ENCODE measurements at places on chromosomes 3 and 15.
A peak's percentile ranks its signal among the peaks of the same experiment; 100 is the strongest.

GRCh38 chr3:114627770-114628169, 333.9 kb downstream of the TIGIT start:
- DNase-seq = no peak

DNA sequence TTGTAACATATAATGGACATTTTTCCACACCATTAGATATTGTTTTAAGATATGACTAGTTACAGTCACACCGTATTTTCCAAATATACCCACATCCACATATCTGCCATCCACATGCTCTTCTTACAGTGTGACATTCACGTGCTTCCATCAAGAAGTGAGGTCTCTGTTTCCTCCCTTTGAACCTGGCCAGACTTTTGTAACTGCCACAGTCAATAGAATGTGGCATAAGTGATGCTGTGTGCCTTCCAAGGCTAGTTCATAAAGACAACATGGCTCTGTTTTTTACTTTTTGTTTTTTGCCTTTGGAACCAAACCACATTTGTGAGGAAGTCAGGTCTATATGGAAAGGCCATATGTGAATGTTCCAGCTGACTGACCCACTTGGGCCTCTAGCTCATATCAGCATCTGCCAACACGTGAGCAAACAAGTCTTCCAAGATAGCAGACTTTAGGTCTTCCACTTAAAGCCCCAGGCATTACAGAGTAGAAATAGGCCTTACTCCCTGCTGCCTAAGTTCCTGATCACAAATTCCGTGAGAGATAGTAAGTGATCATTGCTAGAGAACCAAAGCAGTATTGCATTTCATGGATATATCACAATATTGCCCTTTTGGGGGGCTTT, 27.1 kb downstream of the EIF1B start:
- DNase-seq = no peak

DNA sequence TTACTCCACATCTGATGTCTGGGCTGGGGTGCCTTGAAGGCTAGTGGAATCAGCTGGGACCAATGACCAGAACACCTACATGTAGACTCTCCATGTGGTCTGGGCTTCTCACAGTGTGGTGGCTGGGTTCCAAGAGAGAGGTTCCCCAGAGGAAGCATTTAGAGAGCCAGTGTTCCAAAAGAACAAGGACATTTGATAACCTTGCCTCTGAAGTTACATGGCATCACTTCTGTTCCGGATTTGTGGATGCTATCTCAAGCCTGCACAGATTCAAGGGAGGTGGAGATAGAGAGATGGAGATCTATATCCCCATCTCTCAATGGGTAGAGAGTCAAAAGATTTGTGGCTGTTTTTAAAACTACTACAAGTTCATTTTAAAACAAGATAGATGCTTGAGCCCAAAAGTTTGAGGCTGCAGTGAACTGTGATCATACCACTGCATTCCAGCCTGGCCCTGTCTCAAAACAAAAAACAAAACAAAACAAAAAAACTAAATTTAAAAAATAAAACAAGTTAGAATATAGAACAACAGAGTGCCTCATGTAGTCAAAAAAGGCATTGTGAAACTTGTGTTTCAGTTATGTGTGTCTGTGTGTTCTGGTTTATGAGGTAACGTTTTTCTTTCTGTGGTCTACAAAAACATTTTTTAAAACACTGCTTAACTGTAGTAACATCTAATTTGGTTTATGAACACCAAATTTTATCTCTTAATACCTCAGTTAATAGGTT, 44.8 kb downstream of the PDE8A start:
- DNase-seq = no peak

- DNase-seq = no peak
Measured at GRCh38 chr3:133514418-133514817, 59.1 kb upstream of the CDV3 start.

GRCh38 chr3:72957297-72957696, 39.3 kb upstream of the PPP4R2 start:
- DNase-seq = no peak

DNA sequence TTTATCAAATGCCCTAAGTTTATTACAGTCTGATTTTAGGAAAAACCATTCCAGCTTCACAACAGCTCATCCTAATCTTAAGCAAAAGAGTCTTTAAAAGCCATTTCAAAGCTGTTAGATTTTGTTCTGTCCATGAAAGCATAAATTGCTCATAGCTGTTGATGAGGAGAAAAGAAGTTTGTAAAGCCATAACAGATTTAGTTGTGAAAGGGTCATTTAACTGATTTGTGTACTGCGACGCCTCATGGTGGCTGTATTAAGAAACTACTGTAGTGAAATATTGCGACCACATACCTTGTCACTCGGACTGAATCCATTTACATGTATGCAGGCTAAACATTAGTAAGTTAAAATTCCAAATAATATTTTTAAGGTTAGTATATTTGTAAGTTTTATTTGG, 20.9 kb downstream of the BBX start:
- DNase-seq = no peak

- DNase-seq = no peak
Measured at GRCh38 chr3:184496933-184497332, 64.7 kb upstream of the EPHB3 start.

- no peak for DNase-seq
Measured at GRCh38 chr3:99066863-99067262, 165.4 kb upstream of the DCBLD2 start.

- no peak for DNase-seq
Measured at GRCh38 chr3:23667536-23668429, 138.0 kb upstream of the UBE2E1 start.

- no peak for DNase-seq
Measured at GRCh38 chr3:16335772-16336645, 71.0 kb downstream of the OXNAD1 start.

DNA sequence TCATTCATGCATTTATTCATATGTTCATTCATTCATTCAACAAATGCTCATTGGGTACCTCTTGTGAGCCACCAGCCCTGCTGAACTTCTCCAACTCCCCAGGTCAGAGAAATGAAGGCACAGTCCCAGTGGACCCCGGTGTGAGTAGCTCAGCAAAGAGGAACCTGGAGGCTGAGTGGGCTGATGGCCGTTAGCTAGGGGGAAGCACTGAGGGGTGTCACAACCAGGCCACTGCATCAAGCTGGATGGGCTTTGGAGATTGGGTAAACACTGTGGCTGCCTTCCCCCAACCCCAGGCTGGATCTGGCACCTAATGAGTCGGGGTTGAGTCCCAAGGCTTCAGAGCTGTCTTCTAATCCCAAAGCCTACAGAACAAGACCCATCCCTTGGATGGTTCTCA, 12.1 kb upstream of the ALAS1 start:
- no peak for DNase-seq

- DNase-seq = no peak
Measured at GRCh38 chr15:68493629-68494028, 61.7 kb upstream of the ITGA11 start.

- DNase-seq = no peak
Measured at GRCh38 chr3:9213019-9213634, 36.3 kb downstream of the SRGAP3 start.

- DNase-seq = no peak
Measured at GRCh38 chr3:182490596-182491491, 302.5 kb upstream of the ATP11B start.

DNA sequence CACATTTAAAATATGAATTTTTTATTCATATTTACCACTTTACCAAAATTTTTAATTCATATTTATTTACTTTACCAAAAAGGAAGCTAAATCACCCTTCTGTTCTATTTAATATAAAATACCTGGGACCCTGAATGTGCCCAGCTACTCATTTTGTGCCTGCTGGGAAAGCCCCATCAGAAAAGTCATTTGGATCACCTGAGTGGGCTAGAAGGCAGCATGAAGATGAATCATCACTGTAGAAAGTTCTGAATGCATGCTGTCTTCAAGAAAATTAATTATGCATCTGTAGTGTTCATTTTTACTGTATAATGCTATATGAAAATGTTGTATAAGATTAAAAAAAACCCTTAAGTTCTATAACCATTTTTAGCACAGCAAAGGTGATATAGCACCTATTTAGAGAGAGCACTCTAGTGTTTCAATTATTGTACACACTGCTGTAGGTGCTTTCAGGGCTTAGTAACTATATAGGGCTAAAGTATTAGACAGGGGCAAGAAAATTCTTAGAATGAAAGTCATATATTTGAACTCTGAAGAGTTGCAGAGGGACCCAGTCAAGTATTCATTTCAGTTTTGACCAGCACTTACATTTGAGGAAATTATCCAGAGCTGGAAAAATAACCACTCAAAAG, 175.1 kb downstream of the NFKBIZ start:
- DNase-seq = no peak

- no peak for DNase-seq
Measured at GRCh38 chr3:18747383-18747782, 322.2 kb upstream of the SATB1 start.

GRCh38 chr3:153028381-153028780, 133.6 kb upstream of the RAP2B start:
- no peak for DNase-seq

- no peak for DNase-seq
Measured at GRCh38 chr3:17730318-17730967, 12.0 kb downstream of the TBC1D5 start.

DNA sequence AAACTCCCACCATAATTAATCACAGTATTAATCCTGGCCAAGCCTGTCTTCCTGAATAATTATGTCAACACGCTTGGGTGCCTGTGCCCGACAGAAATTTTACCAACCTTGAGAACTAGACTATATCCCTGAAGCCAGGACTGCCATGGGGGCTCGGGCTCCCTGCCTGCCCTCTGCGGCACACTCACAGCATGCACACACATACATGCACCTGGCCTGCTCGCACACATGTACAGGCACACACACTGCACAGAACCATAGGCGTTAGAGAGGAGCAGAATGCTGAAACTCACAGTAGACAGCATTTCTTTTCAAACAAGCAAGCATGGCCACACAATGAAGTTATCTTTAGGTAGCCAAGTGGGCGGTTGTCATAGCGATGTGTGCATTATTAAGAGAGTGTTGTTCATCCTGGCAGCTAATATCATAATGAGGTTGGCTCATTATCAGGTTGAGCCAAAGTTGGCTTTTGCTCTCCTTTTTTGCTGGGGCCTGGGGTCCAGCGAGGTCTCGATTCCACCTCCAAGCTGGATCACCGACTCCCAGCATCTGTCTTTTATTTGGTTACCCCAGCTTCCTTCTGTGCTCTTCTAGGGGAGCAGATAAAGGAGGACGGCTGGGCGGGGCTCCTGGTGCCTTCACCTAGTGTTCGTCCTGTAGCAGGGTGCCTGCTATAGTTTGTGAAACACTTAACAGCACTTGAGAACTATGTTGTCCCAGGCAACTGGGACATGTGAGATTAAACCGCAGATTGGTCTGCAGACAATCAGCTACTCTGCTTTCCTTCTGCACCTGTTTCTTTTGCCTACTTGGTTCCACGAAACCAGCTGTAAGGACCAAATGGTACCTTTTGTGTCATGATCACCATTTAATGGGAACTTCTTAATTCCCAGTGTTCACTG, 91.4 kb downstream of the ZNF621 start:
- DNase-seq = no peak

DNA sequence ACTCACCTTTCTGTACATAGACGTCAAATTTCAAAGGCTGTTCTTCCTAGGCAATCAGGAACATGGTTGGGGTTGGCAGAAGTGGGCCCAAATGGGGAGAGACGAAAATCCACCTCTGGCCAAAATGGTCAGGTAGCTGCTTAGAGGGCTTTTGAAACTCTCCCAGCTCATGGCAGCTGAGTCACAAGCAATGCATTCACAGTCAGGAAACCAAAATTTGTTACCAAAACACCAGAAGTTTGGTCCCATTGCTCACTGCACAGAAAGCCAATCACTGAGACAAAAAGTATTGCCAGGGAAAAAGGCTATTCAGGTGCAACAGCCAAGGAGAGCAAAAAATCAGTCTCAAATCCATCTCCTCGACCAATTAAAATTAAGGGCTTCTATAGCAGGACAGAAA, 539.6 kb upstream of the CCDC54 start:
- no peak for DNase-seq

GRCh38 chr15:70356919-70357318, 259.2 kb upstream of the TLE3 start:
- no peak for DNase-seq

- DNase-seq = no peak
Measured at GRCh38 chr3:194604837-194605236, 28.4 kb downstream of the TMEM44 start.

GRCh38 chr3:124565013-124565412, 165.2 kb upstream of the UMPS start:
- no peak for DNase-seq

DNA sequence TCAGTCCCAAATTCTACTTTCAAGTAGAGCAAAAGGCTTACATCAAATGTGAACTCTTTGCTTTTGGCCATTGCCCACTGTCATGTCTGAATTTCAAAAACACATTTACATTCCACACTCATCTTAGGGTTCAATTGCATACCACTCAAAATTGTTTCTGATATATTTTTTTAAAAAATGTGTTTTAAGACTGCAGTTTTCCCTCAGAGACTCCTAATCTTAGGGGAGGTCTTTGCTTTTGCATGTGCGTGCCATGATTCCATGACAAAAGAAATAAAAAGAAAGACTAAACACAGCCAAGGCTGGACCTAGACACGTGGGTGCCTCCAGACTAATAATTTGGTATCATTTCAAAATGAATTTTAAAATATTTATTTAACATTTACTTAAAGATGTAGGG, 396.8 kb upstream of the RASGRP1 start:
- no peak for DNase-seq

GRCh38 chr3:188553569-188553968, 399.6 kb downstream of the LPP start:
- peak; percentile 1 for DNase-seq

GRCh38 chr3:155747946-155748290, 3.0 kb upstream of the PLCH1 start:
- DNase-seq = no peak

GRCh38 chr3:194339840-194340239, 11.3 kb downstream of the CPN2 start:
- no peak for DNase-seq

GRCh38 chr3:189830401-189830800, 199.2 kb downstream of the TP63 start:
- no peak for DNase-seq

GRCh38 chr3:33839283-33839682, 40.9 kb downstream of the PDCD6IP start:
- no peak for DNase-seq

- DNase-seq = peak; percentile 47
Measured at GRCh38 chr15:40873694-40874561, at the start of gene RHOV. RHOV (minus strand) TSS chr15:40874234; CDS start chr15:40874139, 95 bp downstream.

GRCh38 chr3:120767106-120767505, 24.6 kb downstream of the GTF2E1 start:
- DNase-seq = no peak

GRCh38 chr3:94070341-94070911, 7.6 kb downstream of the NSUN3 start:
- no peak for DNase-seq

GRCh38 chr15:42608110-42608531, 32.7 kb downstream of the STARD9 start:
- DNase-seq = no peak

DNA sequence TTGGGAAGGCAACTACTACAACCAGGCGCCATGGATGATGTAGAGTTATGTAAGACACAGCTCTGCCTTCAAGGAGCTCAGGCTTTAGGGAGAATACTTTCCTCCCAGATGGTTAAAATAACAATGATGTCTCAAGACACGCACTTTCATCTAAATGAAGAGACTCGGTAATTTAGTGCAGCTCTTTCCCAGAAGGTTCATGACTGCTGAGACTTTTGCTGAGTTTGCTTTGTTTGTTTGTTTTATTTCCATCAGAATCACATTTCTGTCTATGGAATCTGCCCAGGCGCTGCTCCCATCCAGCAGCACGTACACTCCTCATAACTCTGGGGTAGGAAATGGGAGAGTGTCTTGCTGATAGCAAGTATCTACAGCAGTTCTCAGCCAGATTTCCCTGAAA, 33.9 kb upstream of the MEX3B start:
- no peak for DNase-seq

GRCh38 chr15:92886815-92887214, 13.3 kb upstream of the CHD2 start:
- no peak for DNase-seq

GRCh38 chr3:134090031-134090430, 60.3 kb upstream of the SLCO2A1 start:
- DNase-seq = no peak

All from T-helper 1 cell (primary cell).